Endodermal cell (in vitro differentiated cells): ENCODE measurements at places on chromosomes 6 and 20.

DNA sequence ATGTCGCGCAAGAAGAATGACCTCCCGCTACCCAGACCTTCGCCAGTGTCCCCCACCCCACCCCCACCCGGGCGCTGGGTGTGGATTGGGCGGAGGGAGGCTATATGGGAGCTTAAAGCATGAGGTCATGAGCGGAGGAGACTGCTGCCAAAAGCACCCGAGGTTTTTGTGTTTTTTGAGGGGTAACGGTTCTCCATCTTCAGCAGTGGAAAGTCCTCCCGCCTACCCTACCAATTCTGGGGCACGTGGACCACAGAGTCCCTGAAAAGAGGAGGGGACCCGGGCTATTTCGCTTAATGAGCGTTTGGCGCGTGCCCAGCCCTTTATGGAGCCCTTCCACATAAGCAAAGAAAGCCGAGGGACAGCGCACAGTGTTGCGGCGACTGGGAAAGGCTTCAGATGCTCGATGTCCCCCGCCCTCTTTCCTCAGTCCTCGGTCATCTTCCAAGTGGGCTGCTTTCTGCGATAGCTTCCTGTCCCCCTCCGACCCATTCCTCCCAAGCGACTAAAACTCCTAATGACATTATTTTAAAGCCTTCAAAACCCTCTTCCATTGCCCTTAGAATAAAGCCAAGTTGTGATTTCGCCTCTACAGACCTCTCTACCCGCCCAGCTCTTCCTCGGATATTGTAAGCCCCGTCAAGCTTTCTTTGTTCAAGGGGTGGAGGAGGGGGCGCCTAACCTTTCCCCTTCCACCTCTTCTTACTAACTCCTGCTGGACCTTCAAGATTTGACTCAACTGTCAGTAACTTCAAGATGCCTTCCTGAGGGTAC, 2.1 kb upstream of the TRERF1 start:
- DNase-seq: peak; percentile 83

GRCh38 chr6:30979141-30979540, 4.4 kb upstream of the MUC21 start:
- no peak for DNase-seq

DNA sequence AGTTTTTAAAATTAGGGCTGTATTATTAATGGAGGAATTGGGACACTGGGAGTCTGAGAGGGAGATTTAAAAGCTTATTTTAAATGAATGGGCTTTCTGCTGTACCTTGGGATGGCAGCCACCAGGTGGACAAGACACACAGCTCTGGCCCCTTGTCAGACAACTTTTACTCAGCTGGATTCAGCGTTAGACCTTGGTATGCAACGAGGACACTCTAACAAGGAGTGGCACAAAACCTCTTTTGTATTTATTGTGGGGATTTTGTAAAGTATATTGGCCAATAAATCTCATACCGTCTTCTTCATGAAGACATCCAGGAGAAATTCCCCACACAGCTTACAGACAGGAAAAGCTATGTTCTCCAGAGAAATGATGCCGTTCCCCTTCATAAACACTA, 105.7 kb downstream of the LCA5 start:
- peak; percentile 71 for DNase-seq

GRCh38 chr6:149699150-149699549, 18.8 kb downstream of the LATS1 start:
- no peak for DNase-seq

GRCh38 chr6:52611833-52612232, 35.0 kb upstream of the TRAM2 start:
- DNase-seq: no peak

DNA sequence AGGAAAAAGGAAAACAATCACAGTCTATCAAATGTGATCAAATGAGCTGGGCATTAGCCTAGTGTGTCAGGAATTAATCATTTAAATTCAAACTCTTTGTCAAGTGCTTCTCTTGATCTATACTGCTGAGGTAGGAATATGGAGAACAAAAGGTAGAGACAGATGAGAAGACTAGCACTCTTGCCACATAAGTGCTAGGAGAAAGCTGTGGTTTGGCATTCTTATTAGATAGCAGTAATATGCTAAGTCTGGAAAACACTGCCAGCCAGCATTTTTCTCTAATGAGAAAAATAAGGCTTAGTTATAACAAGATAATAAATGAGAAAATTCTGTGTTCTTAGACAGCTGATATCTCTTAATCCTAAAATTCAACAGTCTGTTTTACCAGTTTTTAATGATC, 38.9 kb downstream of the ORC3 start:
- no peak for DNase-seq

- no peak for DNase-seq
These were observed 329.8 kb upstream of the EPHA7 start for GRCh38 chr6:93749191-93749590.

DNA sequence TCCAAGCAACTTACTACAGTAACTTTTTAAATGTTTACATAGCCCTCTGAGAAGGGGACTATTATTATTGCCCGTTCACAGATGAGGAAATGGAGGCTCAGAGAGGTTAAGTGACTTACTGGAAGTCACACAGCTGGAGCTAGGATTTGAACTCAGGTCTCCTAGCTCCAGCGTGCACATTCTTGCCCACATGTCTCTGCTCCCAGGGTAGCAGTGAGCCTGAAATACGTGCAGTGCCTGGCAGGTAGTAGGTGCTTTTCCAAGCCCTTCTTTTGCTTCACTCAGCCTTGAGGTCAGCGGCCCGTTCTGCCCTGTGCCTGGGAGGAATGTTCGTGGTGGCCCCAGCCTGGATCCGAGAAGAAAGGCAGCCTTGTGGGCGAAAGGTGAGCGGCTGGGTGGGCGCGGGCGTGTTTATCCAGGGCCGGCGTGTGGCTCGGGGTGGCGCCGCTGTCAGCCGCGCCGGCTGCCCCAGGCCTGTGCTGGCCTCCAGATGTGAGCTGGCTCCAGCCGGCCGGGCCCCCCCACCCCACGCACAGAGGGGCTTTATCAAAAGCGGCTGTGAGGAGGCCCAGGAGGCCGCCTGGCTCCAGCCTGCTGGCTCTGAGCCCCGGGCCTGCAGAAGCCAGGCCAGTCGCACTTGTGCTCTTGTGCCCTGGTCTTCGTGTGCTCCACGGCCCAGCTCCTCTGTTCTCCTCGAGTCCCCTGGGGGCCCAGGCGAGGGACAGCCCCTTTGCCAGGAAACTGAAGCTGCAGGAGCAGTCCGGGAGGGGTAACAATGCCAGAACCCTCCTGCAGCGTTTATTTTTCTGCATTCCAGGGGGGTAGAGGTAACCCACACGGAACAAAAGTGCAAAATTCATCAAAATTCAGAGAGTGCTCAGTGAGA, 58.1 kb downstream of the UBE2V1 start:
- peak; percentile 56 for DNase-seq

GRCh38 chr6:77178821-77179220, 284.5 kb downstream of the HTR1B start:
- DNase-seq: no peak

GRCh38 chr6:40042232-40042631, 108.0 kb upstream of the MOCS1 start:
- no peak for DNase-seq

GRCh38 chr6:165704045-165704748, 41.2 kb upstream of the PDE10A start:
- DNase-seq: peak; percentile 39

DNA sequence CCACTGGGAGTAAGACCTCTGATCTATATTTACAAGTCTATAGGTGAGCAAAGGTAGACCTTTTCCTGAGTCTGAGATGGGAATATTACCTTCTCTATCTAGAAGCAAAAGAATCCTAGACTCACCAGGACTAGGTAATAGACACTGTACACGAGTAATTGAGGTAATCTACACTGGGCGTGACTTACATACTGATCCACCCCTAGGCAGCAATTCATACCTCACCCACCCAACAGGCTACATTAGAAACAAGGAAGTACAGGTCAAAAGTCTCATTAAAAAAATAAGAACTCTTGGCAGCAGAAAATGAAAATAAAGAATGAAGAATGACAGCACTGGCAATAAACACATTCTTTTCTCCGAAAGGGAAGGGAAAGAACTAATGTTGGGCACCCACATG, 7.6 kb downstream of the CSNK2A1 start:
- no peak for DNase-seq
